NK-92 treated with Interleukin-12 subunit alpha and Interleukin-12 subunit beta, amount 100 ng/mL, for 24 hours (cell line): ENCODE measurements at places on chromosomes 4 and X.

- no peak for DNase-seq
Measured at GRCh38 chrX:130072345-130072740, 38.0 kb downstream of the ELF4 start.

- no peak for DNase-seq
Measured at GRCh38 chr4:105544520-105545286, 7.7 kb upstream of the ARHGEF38 start.

DNA sequence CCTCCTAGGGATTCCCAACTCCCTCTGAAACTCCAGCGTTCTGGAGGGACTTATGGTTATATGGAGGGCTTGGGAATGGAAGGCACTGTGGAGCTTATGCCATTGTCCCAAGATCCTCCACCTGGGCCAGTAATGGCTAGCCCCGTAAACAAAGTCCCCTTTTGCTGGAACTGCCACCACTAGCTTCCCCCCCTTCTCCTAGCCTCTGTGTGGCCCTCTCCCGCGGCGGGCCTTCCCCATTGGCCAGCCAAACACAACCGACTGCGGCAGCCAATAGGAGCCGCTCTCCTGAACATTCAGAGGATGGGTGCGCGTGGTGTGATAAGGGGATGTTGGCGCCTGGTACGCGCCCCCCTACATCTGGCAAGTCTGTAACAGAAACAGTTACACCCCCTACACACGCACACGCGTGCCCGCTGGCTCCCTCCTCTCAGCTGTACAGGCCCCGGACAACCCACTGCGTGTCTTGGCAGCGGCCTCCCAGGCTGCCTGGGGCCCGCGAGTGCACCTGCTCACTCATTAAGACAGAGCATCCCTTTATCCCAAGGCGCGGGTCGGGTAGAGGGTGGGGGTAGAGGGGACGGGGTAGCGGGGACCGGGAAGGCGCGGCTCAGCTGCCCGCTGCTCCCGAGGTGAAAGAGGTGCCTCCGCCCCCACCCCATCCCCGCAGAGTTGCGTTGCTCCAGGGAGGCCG lies 863 bp upstream of the RAB33A start:
- peak; percentile 67 for DNase-seq

DNA sequence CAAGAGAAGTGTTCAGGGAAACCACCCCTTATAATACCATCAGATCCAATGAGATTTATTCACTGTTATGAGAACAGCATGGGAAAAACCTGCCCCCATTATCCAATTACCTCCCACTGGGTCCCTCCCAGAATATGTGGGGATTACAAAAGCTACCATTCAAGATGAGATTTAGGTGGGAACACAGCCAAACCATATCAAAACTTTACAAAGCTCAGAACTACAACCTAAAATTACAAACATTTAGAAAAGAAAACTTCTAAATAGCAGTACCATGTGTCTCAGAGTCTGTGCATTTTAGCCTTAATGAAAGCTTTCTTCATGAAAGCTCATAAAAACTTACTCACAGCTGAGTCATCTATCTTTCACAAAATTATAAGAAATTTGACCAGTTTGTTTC lies 1442.8 kb upstream of the PCDH7 start:
- no peak for DNase-seq

DNA sequence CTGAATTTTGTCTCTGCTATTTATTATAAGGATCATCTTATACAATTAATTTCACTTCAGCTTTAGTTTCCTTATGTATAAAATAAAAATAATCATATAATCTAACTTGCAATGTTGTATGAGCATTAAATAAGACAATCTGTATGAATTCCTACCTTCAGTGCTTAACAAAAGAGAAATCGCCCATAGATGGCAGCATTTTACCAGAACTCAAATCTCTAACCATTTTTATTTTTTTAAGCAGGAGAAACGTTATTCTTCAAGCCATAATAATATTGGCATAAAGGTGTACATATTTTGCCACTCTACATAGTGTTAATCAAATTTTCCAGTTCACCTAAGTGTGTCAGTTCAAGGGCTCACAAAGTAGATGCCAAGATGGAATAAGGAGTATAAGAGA lies 78.8 kb downstream of the TMEM47 start:
- DNase-seq = no peak

DNA sequence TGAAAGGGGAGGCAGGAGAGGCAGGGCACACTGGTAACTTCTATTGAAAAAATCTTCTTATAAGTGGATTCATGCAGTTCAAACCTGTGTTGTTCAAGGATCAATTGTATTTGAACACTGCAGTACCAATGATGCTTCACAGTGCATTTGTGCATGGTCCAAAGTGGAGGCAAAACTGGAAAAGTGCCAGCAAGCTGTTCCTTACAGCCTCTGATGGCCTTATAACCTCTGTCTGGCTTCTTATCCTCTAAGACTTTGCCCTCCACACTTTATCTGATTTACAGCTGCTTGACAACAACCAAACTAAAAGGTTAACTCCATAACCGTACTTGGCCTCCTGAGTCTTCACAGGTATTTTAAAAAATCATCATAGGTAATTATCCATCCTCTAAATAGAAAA lies 40.4 kb downstream of the MAGEB17 start:
- no peak for DNase-seq

- no peak for DNase-seq
Measured at GRCh38 chr4:163493643-163494359, 689 bp upstream of the TMA16 start.

GRCh38 chrX:51459125-51459524 lies 37.3 kb downstream of the NUDT11 start:
- DNase-seq = no peak

- DNase-seq = no peak
Measured at GRCh38 chr4:87545052-87545451, 15.9 kb upstream of the SPARCL1 start.

GRCh38 chr4:147779451-147779850 lies 47.6 kb downstream of the ARHGAP10 start:
- no peak for DNase-seq

GRCh38 chr4:129428454-129428853 lies 332.5 kb downstream of the C4orf33 start:
- no peak for DNase-seq

GRCh38 chr4:33924239-33924638 lies 2320.1 kb downstream of the ARAP2 start:
- no peak for DNase-seq

GRCh38 chrX:53281321-53281822 lies at the start of gene IQSEC2:
IQSEC2 (minus strand) TSS chrX:53281584.
- no peak for DNase-seq

- no peak for DNase-seq
Measured at GRCh38 chrX:7045238-7045955, 102.1 kb upstream of the STS start.

- DNase-seq = peak; percentile 36
Measured at GRCh38 chrX:152926279-152926678, 28.4 kb downstream of the ZNF185 start.

- no peak for DNase-seq
Measured at GRCh38 chrX:32985544-32985943, 225.8 kb downstream of the DMD start.
